T-helper 22 cell (primary cell): ENCODE measurements at places on chromosomes 1 and 21.

- DNase-seq = no peak
Observed at GRCh38 chr21:29034678-29035077, 10.2 kb downstream of the USP16 start.

DNA sequence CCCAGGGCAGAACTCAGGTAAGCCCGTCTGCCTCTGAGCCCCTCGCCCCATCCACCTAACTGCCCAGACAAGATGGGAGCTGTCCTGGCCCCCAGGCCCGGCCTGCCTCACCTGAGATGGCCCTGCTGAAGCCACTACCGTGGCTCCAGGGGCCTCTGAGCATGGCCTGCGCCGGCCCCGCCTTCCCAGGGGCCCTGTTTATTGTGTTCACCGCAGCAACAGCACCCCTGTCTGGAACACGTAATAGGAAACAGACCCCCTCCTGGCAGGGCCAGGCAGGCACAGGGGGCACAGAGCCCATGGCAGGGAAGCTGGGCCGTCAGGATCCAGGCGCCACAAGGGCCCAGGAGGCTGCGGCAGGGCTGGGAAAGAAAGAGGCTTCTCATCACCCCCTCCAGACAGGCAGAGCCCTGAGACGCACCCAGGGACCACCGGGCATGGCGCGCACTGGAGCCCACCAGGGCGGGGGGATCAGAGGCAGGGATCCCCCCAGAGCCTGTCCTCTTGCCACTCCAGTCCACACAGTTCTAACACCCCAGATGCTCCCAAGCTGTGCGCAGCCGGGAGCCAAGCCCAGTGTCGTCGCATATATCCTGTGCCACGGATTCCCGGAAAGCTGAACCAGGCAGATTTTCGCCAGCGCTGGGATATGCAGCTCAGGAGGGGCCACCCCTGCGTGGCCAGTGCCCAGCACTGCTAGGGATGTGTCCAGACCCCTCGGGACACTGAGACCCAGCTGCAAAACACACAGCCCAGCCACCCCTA, 62.6 kb downstream of the ARHGEF16 start:
- DNase-seq = no peak

DNA sequence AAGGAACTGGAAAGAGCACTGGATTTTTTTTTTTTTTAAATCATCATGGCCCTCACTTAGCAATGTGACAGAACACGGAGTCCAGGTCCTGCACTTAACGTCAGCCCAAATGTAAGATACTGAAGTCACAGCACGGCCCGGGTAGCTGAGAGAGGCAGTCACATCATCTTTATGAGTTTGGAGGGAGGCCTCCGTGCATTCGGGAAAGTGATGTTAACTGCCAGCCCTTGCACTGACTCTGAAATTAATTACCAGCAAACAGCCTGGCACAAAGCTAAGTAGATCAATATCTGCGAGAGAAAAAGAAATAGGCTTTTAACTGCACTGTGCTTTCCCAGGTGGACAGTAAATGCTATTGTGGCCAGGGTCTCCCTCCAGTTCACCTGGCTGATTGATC, 109.5 kb upstream of the ADAR start:
- no peak for DNase-seq

DNA sequence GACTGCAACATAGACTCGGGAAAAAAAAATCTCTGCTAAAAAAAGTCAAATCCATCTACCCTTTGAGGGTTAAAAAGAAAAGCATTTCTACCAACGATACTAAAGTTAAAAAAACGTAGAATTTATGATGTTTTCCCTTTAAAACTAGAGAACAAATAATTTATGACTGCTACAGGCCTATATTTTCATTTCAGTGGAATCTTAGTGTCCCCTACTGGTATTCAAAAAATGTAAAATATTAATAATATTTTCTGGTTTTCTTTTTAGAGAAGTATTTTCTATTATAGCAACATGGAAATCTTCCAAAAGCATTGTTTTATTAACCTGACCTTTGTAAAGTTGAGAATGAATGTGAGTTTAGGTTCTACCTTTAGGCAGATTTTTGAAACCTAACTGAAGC, 1582.2 kb downstream of the MRPL39 start:
- DNase-seq = no peak

DNA sequence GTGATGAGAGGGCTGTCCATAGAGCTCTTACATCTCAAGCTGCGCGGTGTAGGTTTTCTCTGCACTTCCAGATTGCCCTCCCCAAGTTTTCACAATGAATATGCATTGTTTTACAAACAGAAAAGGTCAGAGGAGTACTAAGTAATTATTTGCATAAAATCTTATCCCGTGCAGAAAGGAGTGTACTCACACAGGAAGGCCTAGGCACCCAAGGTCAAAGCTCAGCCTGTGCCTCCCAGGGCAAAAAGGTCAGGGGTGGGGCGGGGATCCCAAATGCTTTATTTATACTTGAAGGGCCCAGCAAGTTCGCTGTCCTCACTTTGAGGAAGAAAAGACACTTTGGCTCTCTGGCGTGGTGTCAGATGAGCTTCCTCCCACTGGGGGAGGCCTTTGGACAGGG, 10.3 kb upstream of the KCNE1 start:
- DNase-seq = no peak

DNA sequence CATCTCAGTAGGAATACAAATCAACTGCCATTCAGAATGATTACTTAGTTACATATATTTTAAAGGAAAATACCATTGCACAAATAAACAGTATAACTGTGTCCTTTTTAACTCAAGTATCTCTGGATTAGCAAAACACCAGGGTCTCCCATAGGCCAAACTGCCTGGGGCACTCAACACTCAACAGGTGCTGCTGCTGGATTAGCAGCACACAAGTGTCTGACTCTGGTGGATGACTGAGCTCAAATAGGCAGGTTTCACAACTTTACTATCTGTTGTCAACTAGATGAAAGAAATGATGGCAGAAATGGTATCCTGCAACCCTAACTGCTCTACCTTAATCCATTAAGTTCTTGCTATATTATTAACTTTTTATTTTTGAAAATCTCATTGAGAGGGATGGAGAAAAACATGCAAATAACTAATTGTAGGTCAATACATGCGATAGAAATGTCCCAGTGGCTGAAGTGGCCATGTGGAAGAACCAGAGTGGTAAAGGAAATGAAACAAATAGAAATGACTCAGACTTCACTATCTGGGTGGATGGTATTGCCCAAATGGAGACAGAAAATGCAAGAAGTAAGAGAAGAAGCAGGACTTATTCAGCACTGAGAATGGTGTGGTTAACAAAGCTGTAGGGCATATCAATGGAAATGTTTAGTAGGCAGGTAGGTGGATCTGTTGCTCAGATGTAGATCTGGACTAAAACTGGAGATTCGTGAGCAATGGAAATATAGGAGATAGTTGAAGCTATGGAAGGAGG, 90.8 kb upstream of the CCDC190 start:
- no peak for DNase-seq

DNA sequence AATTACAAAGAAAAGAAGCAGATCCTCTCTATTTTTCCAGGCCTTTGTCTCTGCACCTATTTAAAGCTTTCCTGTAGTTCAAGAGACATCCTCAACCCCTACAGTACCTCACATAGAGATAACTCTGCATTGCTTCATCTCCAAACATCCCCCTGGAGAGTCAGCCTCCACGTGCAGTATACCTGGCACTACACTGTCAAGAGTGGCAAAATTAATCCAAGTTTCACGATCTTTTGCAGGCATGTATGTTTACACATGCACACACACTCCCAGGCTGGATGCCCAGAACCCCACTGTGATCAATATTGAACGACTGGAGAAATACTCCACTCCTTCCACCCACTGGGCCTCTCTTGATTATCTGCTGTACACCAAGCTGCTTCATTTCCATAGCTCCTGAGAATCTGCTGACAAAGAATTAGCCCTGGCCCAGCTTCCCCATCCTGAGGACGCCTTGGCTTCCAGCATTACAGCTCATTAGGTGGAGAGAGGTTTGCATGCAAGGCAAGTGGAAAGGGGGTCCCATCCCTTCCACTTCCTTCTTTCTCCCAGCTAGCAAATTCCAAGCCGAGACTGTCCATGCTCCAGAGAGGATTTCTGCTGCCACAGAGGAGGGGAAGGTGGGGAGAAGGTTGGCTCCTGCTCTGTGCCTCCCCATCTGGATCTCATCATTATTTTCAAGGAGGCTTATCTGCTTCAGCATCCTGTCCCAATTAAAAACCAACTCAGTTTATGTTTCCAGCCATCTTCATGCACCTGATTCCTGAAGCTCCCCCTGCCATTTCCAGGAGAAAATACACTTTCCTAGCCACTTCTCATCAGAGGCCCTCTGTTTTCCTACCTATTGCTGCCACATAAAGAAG, 66.5 kb upstream of the GOLT1A start:
- DNase-seq = no peak

DNA sequence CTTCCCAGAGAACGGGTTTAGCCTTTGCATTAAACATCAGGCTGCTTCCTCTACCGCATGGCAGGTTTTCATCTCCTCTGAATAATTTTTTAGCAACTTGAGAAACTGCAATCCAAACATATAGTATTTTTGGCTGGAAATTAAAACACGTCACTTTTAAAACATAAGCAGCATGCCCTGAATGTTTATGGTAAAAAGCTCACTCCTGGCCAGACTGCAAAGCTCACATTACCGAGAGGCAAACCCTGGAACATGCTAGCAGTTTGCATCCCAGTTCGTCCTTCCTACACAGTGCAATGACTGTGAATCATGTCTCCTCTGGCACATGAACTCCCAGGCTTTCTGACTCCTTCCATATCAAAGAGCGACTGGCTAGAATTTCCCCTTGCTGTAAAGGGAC, 312.3 kb downstream of the RRAGC start:
- DNase-seq = no peak

GRCh38 chr1:90313778-90314177, 318.9 kb downstream of the ZNF326 start:
- DNase-seq = no peak
